ENCODE measurements at places on chromosomes 5 and 9.

GRCh38 chr5:35771839-35772238 is 84.9 kb upstream of the IL7R start:
- no peak for DNase-seq

DNA sequence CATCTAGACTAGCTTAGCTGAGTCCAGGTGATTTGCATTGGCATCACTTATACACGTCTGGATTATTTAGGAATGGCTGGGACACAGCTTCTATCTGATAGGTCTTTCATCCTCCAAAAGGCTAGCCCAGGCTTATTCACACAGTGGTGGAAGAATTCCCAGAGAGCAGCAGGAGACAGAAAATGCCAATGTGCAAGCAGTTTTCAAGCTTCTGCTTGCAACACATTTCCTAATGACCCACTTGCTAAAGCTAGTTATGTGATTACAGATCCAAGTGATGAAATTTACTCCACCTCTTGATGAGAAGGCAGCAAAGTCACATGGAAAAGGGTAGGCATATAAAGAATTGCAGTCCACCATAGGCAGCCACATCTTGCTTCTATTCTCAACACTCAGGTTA is 44.2 kb upstream of the MAST4 start:
- no peak for DNase-seq

GRCh38 chr5:82406205-82406773 is 128.1 kb upstream of the RPS23 start:
- no peak for DNase-seq

DNA sequence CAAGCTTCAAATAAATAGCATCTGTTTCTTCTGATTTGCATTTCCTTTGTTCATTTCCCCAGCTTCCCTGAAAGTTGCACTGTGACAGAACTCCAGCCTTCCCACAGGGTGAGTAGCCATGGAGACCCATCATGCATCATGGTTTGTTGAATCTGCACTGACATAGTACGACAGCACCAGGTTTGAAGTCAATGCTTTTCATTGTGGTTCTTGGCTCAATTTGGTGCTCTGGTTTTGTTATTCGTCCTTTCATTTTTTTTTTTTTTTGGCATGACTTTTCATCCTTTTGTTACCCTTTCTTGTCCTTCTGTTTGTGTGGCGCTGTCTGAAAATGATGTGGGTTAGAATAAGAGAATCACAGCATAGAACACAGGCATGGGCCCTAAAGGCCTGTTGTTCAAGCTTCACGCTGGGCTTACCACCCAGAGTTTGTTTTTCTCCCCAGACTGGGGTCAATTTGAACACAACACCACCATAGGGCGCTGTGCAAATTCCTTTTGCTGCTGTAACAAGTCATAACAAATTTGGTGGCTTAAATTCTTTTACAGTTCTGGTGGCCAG is 206.2 kb upstream of the CDH10 start:
- DNase-seq = no peak

DNA sequence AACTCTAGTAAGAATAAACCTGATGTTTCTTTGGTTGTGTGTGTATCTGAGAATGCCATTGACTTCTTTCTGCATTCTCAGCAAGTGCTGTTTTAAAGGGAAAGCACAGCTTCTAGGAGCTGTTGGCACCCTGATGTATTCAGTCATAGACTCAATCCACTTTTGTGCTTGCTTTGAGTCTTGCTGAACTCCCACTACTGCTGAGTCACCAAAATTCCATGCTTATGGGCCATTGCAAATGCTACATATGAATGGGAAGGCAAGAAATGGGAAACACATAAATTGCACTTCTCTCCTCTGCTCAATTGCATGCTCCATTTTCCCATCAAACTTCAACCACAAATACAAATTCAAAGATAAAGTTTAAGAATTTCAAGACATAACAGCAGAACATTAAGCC is 9.8 kb upstream of the FTMT start:
- DNase-seq = no peak

- DNase-seq = no peak
Observed at GRCh38 chr5:133220851-133221674, 169.2 kb downstream of the HSPA4 start.

DNA sequence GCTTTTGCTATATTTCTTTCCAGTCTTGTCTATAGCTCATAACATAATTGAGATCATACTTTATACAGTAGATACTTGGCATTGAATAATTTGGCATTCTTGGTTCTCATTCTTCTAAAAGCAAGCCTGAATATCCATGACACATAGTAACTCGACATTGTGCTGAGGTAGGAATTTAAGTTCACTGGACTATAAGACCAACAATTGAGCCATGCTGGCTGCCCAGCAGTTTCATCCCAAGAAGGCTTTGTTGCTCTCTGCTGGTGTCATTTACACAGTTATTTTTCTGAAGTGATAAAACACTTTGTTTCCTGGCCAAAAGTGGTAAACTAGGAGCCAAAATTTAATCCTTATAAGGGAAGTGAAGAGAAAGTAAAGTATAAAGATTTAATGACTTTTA is 192.0 kb downstream of the ADAMTSL1 start:
- no peak for DNase-seq

DNA sequence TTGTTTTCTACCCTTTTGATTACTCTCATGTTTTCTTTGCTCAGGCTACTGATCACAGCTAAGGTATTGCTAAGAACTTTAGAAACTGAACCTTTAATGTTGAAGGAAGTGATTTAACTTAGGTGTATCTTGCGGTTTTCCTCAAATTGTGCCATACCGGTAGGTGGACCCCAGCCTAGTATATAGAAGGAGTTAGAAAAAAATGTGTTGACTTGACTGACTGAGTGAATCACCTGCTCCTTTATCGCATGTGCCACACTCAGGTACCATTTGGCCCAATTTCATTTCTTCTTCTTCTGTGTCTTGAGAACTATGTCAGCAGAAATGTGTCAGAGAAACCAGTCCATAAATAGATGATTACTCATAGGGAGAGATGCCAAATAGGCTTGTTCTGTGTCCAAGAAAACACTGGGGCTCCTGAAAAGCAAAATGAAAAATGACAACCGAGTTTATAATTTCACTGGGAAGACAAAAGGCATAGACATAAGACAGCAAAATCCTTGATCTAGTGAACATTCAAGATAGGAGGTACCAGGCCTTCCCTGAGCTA is 19.4 kb downstream of the PLPPR1 start:
- DNase-seq = no peak

DNA sequence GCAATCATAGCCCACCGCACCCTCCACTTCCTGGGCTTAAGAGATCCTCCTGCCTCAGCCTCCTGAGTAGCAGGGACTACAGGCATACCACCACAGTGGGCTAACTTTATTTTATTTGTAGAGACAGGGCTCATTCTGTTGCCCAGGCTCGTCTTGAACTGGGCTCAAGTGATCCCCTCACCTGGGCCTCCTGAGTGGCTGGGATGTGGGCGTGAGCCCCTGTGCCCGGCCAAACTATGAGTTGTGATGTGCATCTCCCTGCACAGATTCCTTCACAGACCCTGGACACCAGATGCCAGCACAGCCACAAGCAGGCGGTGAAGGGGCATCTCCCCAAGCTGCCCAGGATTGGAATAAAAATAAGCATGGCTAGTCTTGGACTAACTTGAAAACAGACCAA is 244.9 kb upstream of the IRX1 start:
- no peak for DNase-seq

GRCh38 chr9:95753762-95754465 is 121.6 kb upstream of the ERCC6L2 start:
- DNase-seq = no peak

GRCh38 chr9:122084026-122084675 is 9.0 kb downstream of the TTLL11 start:
- DNase-seq = no peak

- DNase-seq = no peak
Observed at GRCh38 chr5:57783693-57784092, 301.1 kb upstream of the ACTBL2 start.

- DNase-seq = no peak
Observed at GRCh38 chr5:44365345-44365744, 23.9 kb downstream of the FGF10 start.

- DNase-seq = no peak
Observed at GRCh38 chr5:152704286-152704685, 299.2 kb upstream of the NMUR2 start.

Data from T-cell (primary cell).